ENCODE measurements at places on chromosomes 7 and 10.

- no peak for DNase-seq
Measured at GRCh38 chr7:130153211-130153908, 51.8 kb downstream of the TMEM209 start.

DNA sequence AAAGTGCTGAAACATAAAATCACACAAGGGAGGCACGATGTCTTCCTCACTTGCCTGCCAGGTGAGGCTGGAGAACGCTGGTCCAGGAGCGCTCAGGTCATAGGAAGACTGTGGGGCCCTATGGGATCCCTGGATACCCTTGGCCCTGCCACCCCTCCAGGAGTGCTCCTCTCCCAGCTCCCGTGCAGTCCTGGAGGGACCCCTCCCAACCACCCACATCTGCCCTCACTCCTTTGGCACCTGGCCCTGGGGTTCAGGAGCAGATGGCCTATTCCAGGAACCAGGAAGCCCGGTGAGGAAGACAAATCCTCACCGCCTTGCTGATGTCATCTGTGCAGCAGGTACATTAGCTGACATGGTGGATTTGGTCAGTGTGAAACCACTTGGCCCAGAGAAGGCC lies 3.7 kb upstream of the CXCL12 start:
- no peak for DNase-seq

GRCh38 chr7:16609842-16610450 lies 35.6 kb downstream of the ANKMY2 start:
- peak; percentile 14 for DNase-seq

- peak; percentile 77 for DNase-seq
Measured at GRCh38 chr10:71740069-71740653, 20.6 kb upstream of the C10orf105 start.

DNA sequence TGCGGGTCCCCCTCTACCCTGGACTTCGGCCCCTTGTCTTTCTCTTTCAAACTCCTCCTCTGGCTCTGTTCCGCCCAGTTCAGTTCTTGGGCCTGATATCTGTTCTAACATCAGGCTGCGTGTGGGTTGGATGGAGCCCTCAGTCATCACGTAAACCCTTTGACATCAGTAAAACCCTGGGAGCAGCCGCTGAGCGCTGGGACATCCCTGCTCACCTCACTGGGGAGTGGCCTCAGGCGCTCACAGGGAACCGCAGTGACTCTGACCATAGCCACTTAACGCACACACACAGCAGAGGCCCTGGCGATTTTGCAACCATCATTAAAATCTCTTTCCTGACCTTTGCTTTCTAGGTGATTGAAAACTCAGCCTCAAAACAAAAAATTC lies 113.3 kb downstream of the CYTH3 start:
- DNase-seq, result peak; percentile 19

DNA sequence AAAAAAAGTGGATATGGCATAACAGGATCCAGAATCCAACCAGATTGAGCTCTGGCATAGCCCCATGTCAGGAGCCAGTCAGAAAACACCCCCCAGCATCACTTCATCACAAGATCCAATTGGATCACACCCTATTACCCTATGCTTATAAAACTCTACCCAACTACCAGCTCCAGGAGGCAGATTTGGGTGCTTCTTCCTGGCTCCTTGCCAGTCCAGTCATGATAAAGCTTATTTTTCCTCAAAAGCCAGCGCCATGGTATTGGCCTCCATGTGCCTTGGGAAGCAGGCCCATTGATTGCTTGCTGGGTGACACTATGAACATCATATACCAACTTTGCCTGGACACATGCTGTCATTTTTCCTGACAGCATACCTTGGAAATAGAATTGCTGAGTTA lies 281.4 kb upstream of the MKLN1 start:
- DNase-seq, result no peak

DNA sequence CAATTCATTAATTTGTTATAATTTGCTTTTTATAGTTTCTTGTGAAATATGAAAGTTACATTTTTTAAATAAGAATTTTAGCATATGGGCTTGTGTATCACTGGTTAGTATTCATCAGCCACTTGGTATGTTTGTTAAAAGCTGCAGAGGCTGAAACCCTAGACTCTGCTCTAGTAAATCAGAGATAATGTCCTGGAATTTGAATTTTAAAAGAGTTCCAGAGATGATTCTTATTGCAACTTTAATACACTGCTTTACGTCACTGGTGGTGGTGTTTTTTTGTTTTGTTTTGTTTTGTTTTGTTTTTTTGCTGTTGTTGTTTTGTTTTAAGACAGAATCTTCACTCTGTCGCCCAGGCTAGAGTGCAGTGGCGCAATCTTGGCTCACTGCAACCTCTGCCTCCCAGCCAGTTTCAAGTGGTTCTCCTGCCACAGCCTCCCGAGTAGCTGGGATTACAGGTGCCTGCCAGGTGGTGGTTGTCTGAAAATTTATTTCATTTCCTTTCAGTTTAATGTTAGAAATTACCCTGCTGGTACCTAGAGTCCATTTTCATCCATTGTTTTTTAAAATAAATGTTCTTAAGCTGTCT lies 43.8 kb downstream of the PTPN12 start:
- DNase-seq, result no peak

GRCh38 chr10:86770412-86770960 lies 14.1 kb downstream of the BMPR1A start:
- peak; percentile 29 for DNase-seq

- no peak for DNase-seq
Measured at GRCh38 chr7:137948845-137949330, 53.0 kb downstream of the CREB3L2 start.

DNA sequence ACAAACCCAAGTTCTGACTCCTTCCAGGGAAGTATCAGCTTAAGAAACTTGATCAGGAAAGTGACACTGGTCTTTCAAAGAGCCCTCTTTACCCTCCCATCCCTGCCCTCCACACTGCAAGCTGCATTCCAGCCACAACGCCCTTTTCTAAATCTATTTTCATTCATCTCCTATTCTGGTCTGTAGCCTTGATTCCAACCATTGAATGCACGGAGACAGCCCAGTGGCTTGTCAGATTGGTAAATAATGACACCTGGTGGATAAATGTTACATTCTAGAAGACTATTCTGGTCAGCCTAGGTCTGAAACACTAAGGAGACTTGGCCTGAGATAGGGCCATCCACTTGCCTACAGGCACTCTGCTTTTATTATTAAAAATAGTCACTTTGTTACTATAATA lies 20.9 kb downstream of the MORN4 start:
- DNase-seq, result peak; percentile 55

GRCh38 chr10:70891627-70892026 lies 3.3 kb upstream of the PCBD1 start:
- peak; percentile 33 for DNase-seq

DNA sequence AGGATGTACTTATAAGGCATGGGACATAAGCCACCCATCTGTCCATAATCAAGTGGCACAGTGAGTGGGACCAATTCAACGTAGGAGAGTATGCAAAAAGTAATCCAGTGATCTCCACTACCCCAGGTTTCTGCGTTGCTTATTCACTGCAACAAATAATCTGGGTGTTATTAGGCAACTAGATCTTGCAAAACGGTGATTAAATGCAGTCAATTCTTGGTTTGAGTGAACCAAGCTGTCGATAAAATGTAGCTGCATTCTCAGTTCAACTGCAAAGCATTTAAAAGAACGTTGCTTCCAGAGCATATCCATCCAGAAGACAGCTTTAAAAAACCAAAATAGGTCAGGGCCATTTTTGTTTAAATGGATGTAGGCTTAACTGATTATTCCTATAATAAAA lies 5.0 kb downstream of the LSMEM1 start:
- DNase-seq, result no peak

GRCh38 chr7:127997226-127997922 lies 33.9 kb downstream of the LRRC4 start:
- peak; percentile 63 for DNase-seq

GRCh38 chr7:92121681-92122080 lies 12.6 kb downstream of the CYP51A1 start:
- no peak for DNase-seq

DNA sequence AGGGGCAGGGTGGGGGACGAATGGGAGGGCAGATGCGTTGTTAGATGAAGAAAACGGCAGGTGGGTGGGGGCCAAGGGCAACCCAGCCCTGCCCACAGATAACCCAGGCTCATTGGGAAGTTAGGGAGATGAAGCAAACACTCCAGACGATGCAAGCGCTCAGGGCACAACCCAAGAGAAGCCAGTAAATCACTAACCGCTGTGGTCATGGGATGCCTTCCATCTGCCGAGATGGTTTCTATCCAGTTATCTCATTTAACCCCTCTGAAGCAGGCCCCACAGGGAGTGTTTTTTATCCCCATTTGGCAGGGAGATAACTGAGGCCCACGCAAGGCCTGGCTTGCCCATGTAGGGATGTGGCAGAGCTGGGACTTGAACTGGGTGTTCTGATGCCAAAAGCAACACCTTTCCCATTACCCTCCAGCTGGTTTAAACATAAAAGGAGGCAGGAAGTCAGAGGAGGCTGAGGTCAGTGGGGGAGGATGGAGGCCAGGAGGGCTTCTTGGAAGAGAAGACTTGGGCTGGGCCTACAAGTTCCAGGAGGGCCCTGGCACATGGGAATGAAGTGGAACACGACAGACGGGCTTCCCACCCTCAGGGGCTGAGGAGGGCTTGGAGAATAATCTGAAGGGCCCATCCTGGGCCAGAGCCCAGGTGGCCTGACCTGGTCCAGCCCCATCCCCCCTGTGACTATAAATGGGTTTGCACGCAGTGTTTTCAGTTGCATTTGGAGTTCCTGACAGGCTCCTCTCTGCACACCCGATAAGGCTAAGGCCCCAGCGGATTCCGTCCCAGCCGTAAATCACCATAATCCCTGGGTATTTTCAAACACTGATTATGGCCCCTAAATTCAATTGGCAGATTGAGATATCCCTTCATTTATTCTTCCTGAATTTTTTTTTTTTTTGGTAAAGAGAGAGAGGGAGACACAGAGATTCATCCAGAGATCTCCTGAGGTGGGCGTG lies 80.9 kb downstream of the NEURL1 start:
- no peak for DNase-seq

DNA sequence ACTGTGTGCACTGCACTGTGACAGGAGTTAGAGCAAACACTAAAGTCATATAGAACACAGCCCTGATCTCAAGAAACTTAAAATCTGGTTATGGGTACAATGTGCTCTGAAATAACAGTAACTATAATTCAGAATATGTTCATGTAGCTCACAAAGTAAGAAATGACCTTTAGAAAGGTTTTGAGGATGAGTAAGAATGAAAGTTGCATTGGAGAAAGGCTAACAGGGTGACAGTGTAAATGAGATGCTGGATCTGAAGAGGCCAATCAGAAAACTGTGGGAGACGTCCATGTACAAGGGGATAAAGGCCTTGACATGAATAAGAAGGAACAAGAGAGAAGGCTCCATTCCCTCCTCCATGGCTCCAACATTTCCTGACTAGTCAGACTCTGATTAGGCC lies 124.7 kb downstream of the GRM3 start:
- no peak for DNase-seq

DNA sequence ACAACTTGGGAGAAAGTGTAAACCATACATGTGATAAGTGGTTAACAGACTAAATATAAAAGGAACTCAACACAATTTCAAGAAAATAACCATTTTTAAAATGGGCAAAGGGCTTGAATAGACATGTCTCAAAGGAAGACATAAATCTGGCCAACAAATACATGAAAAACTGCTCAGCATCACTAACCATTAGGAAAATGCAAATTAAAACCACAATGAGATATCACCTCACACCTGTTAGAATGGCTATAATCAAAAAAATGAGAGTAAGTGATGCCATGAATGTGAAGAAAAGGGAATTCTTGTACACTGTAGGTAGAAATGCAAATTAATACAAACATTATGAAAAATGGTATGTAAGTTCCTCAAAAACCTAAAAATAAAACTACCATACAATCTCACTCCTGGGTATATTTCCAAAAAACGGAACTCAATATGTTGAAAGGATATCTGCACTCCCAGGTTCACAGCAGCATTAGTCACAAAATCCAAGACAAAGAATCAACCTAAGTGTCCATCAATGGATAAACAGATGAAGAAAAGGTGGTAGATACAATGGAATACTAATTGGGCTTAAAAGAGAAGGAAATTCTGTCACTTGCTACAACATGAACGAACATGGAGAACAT lies 5.6 kb downstream of the SNX13 start:
- no peak for DNase-seq

- DNase-seq, result no peak
Measured at GRCh38 chr10:92420546-92421275, 129.7 kb downstream of the MARCHF5 start.

- DNase-seq, result peak; percentile 18
Measured at GRCh38 chr7:135147341-135147898, 452 bp upstream of the TMEM140 start.

DNA sequence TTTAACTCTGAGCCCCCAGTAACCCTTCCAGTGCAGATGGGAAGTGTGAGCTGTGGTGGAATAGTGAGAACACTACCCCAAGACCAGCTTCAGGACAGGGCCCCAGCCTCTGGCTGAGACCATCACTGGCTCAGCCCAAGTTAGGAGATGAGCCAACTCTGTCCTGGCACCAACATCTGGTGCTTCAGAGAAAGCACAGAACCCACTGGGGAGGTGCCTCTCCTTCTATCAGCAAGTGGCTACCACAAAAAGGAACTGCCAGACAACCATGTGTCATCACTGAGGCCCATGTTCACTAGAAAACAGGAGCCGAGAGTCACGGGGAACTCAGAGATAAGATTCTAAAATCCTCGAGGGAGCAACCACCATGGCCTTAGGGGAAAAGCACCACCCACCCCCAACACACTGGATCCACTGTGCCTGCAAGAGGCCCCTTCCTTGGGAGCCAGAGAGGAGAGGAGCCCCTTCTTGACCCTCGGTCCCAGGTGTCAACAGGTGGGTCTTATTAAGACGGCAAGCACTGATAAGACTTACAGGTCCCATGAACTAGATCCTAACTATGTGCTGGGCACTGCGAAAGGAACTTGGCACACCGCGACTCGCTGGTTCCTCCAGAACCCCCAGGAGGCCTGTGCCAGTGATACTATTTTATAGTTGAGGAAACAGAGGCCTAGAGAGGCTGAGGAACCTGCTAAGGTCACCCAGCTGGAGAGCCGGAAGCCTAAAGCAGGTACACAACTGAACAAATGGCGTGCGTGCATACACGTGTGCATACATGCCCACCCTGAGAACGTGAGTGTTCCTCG lies 102.7 kb downstream of the FAM53B start:
- peak; percentile 36 for DNase-seq

DNA sequence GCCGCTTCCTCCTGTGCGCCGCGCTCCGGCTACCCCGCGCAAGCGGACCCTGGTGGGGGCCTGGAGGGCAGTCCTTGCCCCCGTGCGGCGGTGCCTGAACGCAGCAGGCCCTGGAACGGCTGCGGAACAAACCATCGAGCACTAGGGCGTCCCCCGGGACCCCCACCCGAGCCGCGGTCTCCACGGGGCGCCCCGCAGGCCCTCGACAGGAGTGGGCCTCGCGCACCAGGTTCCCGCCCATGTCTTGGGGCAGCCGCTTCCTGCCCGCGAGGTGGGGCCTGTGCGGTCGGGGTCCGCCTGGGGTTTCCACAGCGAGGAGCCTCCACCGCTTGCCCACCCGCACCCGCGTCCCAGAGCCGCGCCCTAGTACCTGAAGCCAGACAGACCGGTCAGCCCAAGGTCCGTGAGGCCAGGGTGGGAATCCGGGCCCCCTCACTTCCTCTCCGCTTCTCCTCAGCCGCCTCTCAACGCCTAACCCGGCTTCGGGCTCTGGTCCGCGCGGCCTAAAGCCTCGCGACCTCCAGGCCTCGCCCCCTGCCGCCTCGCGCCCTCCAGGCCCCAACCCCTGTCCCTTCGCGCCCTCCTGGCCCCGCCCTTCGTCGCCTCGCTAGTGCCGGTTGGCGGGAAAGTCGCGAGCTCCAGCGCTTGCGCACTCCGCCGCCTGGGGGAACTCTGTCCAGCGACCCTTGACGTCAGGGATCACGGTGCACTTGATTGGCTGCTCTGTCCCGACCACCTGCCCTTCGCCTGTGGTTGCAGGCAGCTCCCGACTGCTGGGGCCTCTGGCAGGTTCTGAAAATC lies 7.0 kb upstream of the GBX1 start:
- DNase-seq, result no peak

GRCh38 chr7:73746378-73746777 lies 7.8 kb upstream of the ABHD11 start:
- DNase-seq, result no peak

Data from EL (cell line).